ENCODE measurements at places on chromosomes 13 and 19.

DNA sequence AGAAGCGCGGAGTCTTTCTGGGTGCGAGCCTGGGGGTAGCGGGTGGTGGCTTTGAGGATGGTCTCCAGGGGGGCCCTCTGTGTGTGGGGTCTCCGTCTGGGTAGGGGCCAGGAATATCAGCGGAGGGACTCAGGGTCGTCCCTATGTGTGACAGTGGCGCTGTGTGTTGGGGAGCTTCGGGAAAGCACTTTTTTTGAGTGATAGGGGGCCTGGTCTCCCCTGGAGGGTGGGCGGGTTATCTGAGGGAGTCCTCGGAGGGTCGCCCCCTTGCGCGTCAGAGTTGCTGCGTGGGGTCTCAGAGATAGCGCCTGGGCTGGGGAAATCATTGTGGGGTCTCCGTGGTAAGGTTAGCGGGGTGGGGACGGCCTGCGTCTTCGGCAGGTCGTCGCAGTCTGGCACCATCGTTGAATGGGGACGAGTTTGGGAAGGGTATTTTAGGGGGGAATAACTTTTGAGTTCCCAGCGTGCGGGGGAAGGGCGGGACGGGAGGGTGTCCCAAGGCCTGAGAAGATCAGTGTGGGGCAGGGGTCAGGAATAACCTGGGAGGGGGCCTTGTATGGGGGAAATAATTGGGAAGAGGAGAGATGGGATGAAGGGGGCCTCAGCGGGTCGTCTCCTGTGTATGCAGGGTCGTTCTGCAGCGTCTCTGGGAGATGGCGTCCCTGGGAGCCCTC, 857 bp downstream of the IER2 start:
- DNase-seq, result peak; percentile 49

- no peak for DNase-seq
Observed at GRCh38 chr13:103022336-103022735, 43.9 kb downstream of the SLC10A2 start.

GRCh38 chr19:14871619-14872230, 14.2 kb downstream of the OR7A17 start:
- peak; percentile 36 for DNase-seq

GRCh38 chr13:60111691-60112090, 52.0 kb downstream of the DIAPH3 start:
- no peak for DNase-seq

DNA sequence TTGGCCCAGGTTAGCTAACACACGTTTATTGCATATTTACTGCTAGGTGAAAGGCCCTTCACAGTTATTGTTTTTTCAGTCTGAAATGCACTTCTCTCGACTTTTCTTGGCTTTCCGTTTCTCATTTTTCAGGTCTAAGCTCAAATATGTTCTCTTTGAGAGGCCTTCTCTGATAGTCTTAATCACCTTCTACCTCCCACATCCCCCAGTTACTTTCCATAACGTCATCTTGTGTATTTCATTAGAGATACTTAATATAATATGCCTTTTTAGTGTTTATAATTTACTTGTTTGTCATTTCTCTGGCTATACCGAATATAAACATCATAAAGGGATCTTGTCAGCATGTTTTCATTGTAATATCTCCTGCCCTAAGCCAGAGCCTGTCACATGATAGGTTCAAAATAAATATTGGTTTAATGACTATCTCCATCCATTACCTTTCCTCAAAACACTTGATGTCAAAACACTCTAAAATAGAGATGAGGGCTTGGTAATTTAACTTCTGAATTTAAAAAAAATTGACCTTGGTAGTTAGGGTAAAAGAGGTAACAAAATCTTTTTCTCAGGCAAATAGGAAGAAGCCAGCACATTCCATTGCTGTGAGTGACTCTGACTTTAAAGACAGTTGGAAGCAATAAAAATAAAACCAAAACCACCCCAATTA, 168.6 kb upstream of the RFC3 start:
- DNase-seq, result no peak

- DNase-seq, result no peak
Observed at GRCh38 chr13:50318887-50319286, 303.6 kb downstream of the KCNRG start.

- DNase-seq, result no peak
Observed at GRCh38 chr13:110269509-110270185, 37.3 kb downstream of the COL4A1 start.

GRCh38 chr13:43802511-43802910, 15.7 kb upstream of the ENOX1 start:
- DNase-seq, result no peak

- DNase-seq, result no peak
Observed at GRCh38 chr19:40752257-40752781, 1.3 kb downstream of the SNRPA start.

DNA sequence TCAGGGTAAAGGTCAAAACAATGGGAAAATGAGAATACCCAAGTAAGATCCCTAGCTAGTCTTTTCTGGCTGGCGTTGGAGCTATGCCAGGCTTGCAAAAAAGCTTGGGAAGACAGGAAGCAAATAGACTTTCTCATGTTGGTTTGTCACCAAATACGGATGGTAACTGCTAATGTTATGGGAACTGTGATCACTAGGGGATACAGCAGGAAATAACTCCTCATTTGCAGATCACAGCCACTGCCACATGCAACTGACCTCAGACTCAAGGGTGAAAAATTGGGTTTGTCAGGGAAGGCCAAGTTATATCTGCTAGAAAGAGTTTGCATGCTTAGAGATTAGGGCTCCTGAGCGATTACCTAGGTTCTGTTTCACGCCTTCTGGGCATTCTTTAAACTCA, 162.9 kb downstream of the NHLRC3 start:
- no peak for DNase-seq

DNA sequence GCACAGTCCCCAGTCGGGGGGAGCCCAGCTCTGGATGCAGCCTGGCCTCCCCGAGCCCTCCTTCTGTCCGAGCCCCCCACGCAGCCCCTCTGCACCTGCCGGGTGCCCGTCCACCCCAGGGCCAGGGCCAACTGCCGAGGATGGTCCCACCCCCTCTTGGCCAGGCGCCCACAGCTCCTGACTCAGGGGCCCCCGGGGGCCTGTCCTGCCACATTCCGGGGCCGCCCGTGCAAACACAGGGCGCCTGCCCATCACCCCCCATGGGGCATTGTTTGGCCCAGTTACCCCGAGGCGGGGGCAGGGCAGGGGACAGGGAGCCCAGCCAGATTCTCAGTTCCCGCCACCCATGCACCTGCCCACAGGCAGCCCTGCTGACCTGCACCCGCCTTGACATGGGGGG, 5.3 kb upstream of the TCF3 start:
- no peak for DNase-seq

GRCh38 chr13:91785431-91786119, 387.2 kb downstream of the GPC5 start:
- DNase-seq, result no peak

DNA sequence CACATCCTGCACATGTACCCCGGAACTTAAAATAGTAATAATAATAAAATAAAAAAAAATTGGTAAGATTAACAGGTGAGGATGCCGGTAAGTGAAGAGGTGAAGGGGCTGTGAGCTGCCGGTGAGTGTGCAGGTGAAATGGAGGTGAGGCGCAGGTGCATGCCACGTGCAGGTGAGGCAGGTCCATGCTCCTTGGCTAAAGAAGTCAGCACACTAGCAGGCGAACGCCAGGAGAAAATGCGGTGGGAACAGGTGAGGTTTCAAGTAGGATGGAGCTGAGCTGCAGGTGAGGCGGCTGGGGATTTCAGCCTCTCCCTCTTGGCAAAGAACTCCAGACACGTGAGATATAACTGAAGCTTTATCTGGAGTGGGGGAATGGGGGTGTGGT, 7.5 kb upstream of the TNFSF14 start:
- DNase-seq, result no peak

DNA sequence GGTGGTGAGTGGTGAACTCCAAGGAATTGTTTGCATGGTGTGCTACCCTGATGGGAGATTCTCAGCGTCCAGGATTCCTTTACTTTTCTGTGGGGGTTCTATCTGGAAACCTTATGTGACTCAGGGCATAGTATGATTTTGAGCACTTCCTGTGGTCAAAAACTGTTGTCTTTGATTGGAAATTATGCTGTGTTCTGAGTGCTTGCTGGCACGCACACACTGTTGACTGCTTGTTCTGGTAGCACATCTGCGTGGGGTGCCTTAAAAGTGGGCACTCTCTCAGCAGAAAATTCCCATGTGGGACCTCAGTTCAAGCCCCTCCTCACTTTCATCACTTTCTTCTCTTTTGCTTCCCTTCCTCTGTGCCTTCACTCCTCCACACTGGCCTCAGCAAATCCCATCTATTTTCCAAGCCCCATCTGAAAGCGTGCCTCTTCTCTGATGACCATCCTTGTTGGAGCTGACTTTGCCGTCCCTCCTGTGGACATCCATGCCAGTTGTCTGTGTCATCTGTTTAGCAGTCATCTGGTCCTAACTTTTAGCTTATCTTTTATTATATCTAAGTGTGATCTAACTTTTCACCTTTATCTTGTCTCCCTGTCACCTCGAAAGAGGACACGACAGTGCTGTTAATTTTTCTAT, 56.4 kb upstream of the NPAS1 start:
- no peak for DNase-seq

GRCh38 chr13:96221471-96221870, 131.6 kb downstream of the HS6ST3 start:
- no peak for DNase-seq

DNA sequence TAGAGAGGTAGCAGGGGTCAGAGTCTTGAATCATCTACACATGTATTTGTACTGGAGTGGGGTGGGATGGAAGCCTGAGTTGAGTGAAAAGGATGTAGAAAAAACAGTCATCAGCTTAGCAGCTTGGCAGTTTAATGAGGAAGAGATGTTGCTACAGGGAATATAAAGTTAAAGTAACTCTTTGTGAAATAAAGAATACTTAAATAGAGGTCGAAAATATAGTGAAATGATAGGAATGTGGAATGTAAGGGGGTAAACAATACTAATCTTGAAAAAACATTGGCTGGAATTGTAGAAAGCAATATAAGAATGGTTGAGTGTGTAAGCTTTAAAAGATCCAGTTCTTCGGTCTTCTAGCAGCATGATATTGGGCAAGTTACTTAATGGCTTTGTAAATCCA, 22.7 kb downstream of the NUP58 start:
- DNase-seq, result no peak

- no peak for DNase-seq
Observed at GRCh38 chr13:20491926-20492435, 33.7 kb downstream of the CRYL1 start.

DNA sequence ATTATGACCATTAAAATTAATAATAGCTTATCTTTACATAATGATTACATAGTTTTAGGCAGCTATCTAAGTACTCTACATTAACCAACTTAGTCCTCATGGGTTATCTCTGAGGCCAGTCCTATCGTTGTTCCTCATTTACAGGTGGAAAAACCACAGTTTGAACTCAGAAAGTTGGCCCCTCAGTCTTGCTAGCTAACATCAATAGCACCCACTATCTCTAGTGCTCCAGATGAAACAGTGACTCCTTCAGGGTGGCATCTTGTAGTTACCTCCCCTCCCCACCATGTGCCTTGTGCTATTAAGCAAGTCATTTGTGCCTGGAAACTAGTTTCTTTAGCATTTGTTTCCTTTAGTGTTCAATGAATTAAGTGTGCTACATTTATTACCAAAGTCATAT, 1086.7 kb downstream of the EFNB2 start:
- no peak for DNase-seq

- no peak for DNase-seq
Observed at GRCh38 chr19:21921691-21922180, 85.8 kb upstream of the ZNF43 start.

GRCh38 chr13:21054313-21054712, 7.1 kb downstream of the LATS2 start:
- no peak for DNase-seq
